ENCODE measurements at places on chromosomes 2 and 18.

- DNase-seq = no peak
These were observed 2.9 kb upstream of the MGAT5 start for GRCh38 chr2:134250840-134251461.

DNA sequence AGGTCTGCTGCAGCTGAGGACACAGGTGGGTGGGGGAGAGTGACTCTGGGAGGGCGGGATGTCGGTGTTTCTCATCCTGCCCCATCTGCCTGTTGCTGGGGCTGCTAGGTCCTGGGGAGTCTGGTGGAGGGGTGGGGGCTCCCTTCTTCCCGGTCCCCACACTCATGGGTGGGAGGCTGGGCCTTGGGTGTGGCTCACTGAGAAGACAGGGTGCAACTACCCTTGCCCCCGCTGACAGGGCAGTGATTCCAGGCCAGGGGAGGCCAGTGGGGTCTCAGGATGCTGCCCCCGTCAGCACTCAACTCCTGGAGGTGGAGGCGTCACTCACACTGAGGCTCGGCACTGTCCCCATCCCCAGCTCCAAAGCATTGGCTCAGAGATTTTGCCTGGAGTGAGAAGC lies 7.7 kb upstream of the NFATC1 start:
- no peak for DNase-seq

DNA sequence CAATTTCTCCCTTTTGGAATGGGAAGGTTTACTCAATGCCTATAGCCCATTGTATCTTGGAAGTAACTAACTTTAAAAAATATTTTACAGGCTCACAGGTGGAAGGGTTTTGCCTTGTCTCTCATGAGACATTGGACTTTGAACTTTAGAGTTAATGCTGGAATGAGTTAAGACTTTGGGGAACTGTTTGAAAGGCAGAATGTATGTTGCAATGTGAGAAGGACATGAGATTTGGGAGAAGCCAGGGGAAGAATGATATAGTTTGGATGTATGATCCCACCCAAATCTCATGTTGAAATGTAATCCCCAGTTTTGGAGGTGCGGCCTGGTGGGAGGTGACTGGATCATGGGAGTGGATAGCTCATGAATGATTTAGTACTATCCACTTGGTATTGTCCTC lies 17.5 kb upstream of the TBC1D8 start:
- DNase-seq = no peak

GRCh38 chr18:64474773-64475172 lies 325.9 kb upstream of the LINC00305 start:
- no peak for DNase-seq

DNA sequence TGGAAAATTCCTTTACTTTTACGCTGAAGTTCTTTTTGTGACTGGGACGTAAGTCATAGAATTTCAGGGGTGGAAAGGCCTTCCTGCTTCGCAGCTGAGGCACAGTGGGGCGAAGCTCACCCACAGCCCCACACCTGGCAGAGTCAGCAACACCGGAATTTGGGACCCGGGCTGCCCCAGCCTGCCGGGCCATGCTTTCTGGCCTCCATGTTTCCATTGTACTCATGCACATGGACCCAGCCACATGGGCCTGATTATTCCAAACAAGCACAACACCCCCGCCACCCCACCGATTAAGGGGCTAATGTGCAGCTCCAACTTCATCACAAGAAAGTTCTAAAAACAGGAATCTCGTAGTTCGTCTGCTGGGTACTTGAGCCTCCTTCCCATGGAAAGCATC lies 82.5 kb downstream of the CABLES1 start:
- DNase-seq = no peak

GRCh38 chr18:56235071-56235470 lies 403.3 kb downstream of the TXNL1 start:
- no peak for DNase-seq

DNA sequence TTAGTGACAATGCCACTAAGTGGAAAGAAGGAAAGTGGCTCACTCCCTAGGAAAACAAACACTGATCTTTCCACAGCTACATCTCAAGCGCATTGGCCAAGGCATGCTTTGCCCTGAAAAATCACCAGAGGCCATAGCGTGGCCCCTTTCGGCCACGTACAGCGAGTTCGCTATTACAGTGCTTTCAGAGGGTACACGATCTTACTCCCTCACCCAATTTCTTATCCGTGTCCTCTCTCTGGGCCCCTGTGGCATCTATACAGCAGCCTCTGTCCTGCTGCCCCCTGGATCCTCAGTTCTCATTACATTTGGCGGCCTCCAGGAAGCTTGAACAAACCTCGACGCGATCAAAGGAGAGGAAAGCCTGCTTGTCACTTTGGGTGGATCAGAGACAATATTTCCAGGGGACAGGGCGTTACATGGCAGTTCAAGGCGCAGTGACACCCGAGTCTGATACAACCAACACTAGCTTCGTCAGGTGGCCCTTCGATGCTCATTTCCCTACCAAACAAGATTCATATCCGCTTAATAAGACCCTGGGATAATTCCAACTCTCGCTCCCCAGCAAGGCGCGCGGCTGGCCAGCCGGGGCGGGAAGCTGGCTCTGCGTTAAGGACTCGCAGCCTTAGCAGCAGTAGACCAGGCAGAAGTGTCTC lies 941 bp downstream of the SKOR2 start:
- no peak for DNase-seq

- peak; percentile 68 for DNase-seq
These were observed 223.9 kb downstream of the MBD5 start for GRCh38 chr2:148244593-148245292.

GRCh38 chr2:228949831-228950230 lies 321.3 kb downstream of the PID1 start:
- DNase-seq = no peak

DNA sequence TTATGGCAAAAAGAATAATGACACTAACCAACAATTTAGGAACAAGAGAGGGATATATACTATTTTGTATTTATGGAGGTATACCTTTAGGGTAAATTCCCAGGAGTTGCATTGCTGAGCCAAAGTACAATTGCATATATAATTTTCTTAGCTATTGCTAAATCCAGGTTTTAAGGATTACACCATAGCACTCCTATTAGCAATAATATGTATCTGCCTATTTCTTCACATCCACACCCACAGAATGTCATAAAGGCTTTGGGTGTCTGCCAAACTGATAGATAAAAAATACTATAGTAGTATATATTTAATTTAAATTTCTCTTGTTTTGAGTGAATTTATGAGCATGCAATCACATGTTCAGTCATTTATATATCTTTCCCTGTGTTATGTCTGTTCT lies 11.5 kb upstream of the SERPINB13 start:
- DNase-seq = no peak

DNA sequence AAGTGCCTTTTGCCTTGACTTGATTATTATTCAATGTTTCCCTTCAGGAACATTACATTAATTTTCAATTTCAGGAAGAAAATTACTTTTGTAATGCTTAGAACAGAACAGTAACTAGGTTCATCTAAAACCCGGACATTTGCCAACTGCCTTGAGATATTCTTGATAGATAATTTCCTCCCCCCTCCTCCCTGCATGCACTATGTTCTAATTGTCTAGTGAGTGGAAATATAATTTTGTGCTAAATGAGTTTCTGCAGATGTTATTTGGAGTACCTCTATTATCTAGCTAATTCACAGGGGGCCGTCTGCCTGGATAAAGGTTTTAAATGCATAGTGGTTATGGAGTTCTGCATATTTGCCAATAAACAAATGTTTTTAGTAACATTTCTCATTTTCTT lies 200.3 kb upstream of the SLC39A10 start:
- no peak for DNase-seq

DNA sequence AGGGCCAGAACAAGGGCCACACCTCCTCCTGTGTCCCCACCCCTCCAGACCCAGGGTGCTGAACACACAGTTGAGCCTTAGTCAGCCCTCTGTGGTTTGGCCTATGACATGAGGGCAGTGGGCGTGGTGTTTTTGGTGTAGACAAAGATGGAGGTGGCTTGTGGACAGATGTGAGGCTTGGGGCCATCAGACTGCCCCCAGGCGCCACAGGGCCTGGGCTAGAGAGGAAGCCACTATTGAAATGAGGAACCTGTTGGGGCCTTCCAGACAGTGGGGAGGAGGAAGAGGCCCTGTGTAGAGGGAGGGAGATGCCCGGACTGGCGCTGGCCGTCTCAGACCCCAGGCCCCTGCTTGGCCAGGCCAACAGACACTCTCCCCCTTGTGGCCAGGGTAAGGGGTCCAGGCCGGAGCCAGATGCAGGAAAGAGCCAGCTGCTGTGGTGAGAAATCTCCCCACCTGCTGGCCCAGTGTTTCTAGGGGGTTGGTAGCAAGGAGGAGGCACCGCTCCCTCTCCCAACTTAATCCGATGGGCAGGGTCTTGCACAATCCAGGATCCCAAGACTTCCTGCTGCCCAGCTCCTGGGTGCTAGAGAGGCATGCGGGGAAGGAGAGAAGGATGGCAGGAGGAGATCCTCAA lies 53.8 kb downstream of the SMAD7 start:
- DNase-seq = no peak

DNA sequence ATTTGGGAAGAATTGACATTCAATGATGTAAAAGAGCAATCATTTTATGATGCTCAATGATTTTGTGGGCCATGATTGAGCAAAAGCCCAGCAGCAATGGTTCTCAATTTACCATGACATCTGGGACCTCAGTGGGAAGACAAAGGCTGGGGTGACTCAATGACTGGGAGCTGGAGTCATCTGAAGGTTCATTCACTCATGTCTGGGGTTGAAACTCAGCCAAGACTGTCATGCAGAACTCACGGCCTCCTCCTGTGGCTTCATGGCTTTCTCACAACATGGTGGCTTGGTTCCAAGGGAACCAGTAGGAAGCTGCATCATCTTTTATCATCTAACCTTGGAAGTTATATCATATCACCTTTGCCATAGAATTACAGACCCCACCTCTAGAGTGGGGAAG lies 45.1 kb upstream of the CD226 start:
- DNase-seq = peak; percentile 39

GRCh38 chr2:191167766-191168165 lies 17.0 kb upstream of the STAT4 start:
- peak; percentile 91 for DNase-seq

DNA sequence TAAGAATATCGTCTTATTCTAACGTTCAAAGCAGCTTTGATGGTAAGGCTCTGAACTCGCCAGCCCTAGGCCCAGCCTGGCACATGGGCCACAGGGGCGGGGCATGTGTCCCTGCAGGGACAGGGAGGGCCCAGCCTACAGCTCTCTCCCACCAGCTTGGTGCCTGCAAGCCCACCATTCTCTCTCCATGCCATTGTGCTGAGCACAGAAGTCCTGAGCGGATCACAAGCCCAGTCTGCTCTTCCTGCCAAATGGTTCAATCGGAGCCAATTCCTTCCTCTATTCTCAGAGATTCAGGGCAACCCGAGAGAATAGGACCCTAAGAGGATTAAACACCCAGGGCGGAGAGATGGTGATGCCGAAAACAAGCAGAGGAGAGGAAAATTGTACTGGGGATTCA lies 50.3 kb upstream of the APCDD1 start:
- DNase-seq = no peak

DNA sequence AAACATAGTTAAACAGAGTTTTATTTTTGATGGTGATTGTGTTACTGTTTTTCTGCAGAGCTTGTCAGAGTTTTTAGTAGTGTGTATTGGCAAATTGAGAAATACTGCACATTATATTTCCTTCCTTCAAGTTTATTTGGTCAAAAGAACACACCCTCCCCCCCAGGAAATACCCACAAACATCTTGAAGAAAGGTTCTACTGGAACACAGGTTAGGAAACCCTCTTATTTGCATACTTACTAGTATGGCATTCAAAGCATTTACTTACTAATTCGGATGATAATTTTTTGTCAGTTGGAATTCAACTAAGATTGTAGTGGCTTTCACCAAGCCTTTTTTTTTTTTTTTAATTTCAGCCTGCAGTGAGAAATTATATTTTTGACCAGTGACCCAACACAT lies 9.1 kb downstream of the CAB39 start:
- peak; percentile 27 for DNase-seq

- DNase-seq = no peak
These were observed 6.9 kb downstream of the CD8A start for GRCh38 chr2:86783615-86784339.

GRCh38 chr18:42298759-42299675 lies 344.0 kb downstream of the PIK3C3 start:
- DNase-seq = peak; percentile 77

DNA sequence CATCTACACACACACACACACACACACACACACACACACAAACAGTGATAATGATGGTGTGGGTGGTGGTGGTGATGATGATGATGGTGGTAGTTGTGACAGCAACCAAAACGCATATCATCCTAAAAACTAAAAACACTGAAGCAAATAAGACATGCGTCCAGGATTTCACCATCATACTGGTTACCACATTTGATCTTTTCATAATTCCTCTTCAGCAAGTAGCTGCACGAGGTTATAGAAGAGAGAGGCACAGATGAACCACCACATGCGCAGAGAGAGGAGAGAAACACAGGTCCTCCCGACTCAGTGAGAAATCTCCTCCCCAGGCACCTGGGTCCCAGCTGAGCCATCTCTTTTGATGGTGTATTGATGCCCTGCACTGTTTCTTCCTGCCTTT lies 393.3 kb downstream of the METTL4 start:
- no peak for DNase-seq

DNA sequence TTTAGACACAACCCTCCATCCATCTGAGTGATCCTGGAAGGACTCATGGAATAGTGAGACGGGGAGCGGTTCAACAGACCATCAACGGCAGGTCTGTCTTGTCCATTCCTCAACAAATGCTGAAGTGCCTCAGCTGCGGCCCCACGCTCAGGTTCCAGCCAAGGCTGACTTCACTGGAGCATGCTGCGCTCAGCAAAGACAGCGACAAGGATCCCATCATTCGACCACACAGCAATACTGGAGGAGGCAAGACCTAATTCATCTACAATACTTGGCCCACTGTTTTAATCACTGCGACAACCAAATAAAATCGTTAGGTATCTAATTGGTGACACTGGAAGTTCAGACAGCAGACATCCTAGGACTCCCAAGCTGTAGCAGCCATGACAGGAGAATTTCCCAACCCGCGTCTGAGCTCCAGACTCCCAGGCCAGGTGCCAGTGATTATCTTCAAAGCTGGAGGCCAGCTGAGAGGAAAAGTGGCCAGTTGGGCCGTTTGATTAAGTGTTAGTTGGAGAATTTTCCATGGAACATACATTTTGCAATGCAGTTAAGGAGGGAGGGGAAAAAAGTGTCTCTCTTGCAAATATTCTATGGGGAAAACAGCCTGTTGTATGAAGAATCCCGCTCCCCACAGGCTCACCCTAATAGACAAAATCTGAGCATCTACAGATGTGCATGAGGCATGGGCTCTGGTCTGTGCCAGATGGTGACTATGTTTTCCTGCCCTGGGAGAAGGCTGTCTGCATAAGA lies 92.5 kb upstream of the SLC35G4 start:
- DNase-seq = no peak

- no peak for DNase-seq
These were observed 31.5 kb upstream of the KLHL14 start for GRCh38 chr18:32804134-32804888.
